Epithelial cell of proximal tubule (primary cell): ENCODE measurements at places on chromosomes 4 and X.

- DNase-seq, result no peak
Observed at GRCh38 chr4:184949020-184949419, 69.3 kb upstream of the HELT start.

- DNase-seq, result no peak
Observed at GRCh38 chr4:37973441-37973840, 13.2 kb downstream of the PTTG2 start.

DNA sequence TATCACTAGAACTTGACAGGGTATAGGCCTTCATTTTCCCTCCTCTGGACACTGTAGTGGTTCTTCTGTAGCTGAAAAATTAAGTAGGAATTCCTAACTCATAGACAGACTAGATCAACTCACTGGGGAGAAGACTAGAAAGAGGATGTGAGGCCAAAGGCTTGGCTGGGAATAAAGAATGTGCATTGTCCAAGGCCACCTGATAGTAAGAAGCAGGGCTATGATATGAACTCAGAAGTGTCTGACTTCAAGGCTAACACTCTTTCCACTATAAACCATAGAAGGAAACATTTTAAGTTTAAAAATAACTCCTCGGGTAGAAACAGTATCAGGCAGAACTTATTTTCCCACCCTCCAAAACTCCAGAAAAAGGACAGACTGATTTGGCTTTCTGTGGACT lies 346.6 kb downstream of the OPHN1 start:
- no peak for DNase-seq

- no peak for DNase-seq
Observed at GRCh38 chr4:54061067-54061466, 3.3 kb downstream of the CHIC2 start.

DNA sequence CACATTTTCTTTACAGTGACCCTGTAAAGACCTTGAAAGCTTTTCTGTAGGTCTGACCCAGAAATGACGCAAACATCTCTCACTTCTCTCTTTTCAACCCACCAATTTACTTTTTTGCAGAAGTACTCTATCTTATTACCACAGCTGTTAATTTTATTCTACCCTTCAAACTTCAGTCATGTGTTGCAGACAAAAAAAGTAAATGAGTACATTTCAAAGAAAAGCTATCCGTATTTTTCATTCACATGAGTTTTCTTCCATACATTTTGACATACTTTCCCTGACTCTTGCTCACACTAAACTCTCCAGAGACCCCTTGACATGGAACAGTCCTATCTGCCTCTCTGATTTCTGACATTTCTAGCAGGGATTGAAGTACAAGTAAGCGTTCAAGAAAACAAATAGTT lies 51.7 kb downstream of the SLC7A11 start:
- no peak for DNase-seq

- DNase-seq, result no peak
Observed at GRCh38 chr4:8221476-8221875, 22.4 kb downstream of the SH3TC1 start.

- no peak for DNase-seq
Observed at GRCh38 chr4:1200425-1201035, 28.1 kb upstream of the SPON2 start.

DNA sequence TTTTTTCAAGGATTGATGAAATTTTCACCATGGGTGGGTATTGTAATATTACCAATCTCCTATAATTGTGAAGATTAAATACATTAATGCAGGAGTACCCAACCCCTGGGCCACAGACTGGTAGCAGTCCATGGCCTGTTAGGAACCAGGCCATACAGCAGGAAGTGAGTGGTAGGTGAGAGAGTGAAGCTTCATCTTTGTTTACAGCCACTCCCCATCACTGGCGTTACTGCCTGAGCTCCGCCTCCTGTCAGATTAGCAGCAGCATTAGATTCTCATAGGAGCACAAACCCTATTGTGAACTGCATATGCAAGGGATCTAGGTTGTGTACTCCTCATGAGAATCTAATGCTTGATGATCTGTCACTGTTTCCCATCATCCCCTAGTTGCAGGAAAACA lies 15.1 kb downstream of the RAPGEF2 start:
- no peak for DNase-seq

- no peak for DNase-seq
Observed at GRCh38 chrX:100072336-100072735, 337.7 kb downstream of the PCDH19 start.

DNA sequence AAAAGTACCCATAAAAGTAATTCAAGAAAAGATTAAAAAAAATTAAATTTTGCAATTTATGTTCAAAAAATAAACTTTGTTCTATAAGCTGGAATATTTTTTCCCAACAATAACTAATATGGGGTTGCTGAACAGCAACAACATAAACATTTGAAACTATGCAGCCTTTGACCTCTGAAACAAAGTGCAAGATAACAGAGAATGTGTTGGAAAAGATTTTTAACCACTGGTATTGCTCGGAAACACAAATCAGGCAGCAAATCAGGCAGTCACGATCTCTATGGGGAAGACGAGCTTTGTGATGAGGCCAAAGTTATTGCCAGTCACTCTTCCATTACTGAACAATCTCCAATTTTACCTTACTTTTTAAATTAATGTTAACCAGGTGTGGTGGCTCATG lies 332.1 kb downstream of the PABPC4L start:
- DNase-seq, result no peak

DNA sequence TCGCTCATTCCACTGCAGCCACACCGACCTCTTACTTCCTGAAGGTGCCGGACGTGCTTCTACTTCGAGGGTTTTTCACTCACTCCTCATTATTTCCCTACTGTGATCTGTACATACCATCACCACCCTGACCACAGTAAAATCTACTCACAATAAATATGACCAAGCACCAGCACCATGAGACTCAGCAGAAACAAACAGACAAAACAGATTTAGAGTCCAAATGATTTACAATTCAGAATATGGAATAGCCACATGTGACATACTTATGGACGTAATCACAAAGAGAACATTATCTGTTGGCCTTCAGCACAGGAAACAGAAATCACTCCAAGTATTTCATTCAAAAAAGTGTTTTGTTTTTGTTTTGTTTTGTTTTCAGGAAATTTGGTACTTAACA lies 16.1 kb upstream of the KLB start:
- no peak for DNase-seq

DNA sequence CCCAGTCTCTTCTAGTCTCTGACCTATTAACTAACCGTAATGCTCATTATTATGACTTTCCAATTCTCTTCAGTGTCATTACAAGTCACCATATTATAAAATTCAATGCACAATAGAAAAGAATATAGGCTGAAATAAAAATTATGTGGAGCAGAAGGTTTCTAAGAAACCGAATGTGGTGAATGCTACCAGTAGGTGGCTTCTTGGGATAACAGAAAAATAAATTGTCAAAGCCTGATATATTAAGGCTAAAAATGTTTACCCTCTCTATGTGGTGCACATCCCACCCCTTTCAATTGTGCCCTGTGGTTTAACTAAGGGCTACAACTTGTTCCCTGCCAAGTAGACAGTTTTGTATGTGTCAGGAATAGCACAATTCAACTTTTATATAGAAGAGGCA lies 624.6 kb upstream of the TECRL start:
- no peak for DNase-seq

- no peak for DNase-seq
Observed at GRCh38 chrX:44071847-44072551, 98.8 kb upstream of the NDP start.

DNA sequence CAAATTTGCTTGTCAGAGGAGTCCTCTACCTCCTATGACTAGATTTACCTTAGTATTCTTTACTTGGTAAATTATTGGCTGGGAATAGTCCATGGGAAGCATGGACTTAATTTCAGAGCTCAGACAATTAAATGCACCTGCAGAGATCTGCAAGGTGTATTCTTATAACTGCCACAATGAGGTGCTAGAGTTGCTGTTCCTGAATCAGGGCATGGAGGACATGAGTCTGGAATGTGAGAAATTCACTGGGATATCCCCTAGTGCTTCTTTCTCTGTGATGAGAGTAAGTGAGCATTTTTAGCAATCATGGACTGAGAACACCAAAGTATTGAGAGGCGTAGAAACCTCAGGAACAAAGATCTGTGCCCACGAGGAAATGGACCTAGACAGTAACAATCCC lies 32.9 kb upstream of the GRID2 start:
- DNase-seq, result peak; percentile 9

- no peak for DNase-seq
Observed at GRCh38 chr4:173018446-173018845, 150.2 kb upstream of the GALNT7 start.

- no peak for DNase-seq
Observed at GRCh38 chr4:153976954-153977353, 188.1 kb upstream of the SFRP2 start.

DNA sequence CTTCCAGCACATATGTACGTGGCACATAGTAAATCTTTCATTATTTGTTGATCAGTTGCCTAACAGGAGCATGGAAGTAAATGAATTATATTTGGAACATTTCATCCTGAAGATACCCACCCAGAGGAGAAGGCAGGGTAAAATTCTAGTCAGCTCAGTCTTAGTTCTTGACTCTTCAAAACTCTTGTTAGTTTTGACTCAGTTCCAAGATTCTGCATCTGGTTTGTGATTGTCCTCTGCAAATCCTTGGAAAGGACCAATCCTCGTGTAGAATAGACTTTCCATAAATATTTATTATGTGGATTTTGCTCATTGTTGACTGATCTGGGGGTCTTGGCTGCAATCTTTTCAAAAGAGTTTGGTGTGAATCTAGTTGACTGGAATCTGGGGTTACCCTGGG lies 257.5 kb upstream of the FAT1 start:
- DNase-seq, result no peak

GRCh38 chrX:1423215-1423614 lies 29.5 kb downstream of the ASMTL start:
- DNase-seq, result no peak

DNA sequence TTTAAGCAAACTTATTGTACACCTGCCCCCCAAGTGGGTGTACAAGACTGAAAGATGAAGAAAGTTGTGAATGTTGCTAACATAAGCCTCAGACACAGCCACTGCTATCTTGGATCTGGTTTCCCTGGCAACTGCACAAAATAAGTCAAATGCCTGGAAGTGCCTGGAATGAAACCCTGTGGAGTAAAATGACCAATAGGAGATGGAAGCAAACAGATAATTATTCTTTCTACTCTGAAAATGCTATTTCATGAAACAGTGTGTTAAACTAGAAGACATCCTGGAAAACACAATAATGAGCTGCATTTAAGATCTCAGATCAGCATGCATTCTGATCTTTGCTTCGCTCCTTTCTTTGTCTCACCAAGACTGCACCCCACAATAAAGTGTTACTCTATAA lies 1016.0 kb downstream of the ARAP2 start:
- DNase-seq, result no peak

DNA sequence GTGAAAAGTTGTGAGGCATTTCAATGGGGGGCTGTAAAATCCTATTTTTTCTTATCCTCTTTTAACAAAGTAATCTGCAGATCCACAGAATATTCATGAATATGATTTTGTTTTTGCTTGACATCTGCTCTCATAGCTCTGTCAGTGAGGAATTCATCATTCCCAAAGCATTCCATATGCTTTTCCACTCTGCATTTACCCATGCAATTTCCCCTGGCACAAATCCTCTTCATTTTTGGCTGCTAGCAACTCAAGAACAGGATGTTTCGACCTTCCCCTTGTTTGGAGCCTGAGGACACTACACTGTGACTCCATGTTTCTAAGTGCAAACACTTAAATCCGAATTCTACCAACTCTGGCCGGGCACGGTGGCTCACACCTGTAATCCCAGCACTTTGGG lies 48.5 kb downstream of the KLHL15 start:
- DNase-seq, result no peak
